COLO829 (cell line): ENCODE measurements at places on chromosomes 13 and 19.

GRCh38 chr13:50511877-50512341 lies 331.6 kb downstream of the DLEU7 start:
- no peak for DNase-seq

DNA sequence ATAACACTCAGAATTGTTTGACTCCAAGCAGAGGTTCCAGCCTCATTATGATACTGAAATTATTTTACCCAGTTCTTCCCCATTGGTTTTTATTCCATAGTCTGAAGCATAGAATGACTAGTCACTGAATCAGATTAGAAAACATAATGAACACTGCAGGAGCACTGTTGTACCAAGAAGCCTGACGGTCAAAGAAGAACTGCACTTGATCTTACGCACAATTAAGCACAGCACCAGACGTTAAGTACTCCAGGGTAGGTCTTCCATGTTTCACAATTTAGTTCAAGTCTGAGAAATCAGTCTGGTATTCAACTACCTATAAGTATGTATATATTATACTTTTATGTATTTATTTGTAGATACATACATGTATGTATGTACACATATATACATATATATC lies 973.5 kb upstream of the SPRY2 start:
- DNase-seq: no peak

- no peak for DNase-seq
Observed at GRCh38 chr19:623175-623916, 10.0 kb downstream of the POLRMT start.

DNA sequence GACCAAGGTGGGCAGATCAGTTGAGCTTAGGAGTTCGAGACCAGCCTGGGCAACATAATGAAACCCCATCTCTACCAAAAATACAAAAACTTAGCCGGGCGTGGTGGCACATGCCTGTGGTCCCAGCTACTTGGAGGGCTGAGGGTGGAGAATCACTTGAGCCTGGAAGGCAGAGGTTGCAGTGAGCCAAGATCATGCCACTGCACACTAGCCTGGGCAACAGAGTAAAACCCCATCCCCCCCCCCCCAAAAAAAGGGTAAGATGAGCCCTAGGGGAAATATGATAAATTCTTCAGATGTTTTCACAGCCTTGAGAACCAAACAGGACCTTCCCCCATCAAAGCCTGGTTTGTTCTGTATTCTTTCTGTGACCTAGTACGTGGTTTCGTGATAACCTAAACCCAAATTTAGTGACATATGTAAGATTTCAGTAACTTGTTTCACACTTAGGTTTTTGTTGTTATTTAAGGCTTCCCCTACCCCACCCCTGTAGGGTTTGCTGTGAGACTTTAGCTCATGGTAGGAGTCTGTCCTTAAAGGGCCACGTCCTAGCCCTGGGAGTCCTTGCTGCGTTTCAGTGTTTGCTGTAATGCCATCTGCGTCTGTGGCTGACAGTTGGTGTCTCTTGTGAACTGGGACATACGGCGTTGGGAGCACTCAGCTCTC lies 49.6 kb downstream of the MYO9B start:
- peak; percentile 56 for DNase-seq

DNA sequence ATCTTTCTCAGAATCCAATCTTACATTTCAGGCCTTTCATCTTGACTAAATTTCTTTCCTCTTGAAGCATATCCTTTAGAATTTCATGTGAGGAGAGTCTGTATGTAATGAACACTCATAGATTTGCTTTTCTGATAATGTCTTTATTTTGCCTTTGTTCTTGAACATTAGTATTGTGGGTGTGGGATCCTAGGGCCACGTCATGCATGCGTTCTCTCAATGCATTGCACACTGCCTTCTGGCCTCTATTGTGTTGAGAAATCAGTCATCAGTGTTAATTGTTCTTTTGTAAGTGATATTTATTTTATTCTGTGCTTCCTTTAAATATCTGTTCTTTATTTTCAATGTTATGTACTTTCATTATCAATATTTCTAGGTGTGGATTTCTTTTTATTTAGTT lies 364.9 kb downstream of the OXGR1 start:
- DNase-seq: no peak

DNA sequence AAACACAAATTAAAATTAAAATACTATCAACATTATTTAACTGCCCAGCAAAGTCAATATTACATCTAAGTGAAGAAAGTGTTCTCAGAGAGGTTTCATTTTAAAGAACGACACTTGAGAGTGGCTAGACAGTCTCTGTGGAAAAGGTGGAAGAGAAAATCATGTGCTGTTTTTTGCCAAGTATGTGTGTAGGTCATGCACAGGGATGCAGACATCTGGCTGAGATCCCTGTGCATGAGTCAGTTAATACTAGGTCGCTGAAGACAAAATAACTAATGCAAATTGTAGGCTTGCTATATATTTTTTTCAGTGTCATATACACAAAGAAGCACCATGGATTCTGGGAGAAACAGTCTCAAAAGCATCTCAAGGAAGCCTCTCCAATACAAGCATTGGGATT lies 44.3 kb upstream of the ENOX1 start:
- no peak for DNase-seq

DNA sequence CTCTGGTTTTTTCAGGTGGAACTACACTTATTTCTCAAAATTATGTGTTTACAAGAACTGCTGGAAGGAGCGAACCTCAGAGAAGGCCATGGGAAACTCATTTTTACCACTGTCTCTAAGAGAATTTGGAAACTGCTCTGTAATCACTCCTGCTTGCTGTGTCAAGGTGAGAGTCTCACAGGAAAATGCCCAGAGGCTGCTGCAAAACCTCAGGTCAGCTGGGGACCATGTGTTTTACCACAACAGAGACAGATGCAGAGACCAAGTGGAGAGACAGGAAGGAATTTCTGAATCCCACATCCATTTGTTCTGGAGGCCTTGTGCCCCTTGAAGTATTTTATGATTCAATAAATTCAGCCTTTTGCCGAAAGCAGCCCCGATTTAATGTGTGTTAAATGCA lies 743.8 kb upstream of the SLC10A2 start:
- no peak for DNase-seq

DNA sequence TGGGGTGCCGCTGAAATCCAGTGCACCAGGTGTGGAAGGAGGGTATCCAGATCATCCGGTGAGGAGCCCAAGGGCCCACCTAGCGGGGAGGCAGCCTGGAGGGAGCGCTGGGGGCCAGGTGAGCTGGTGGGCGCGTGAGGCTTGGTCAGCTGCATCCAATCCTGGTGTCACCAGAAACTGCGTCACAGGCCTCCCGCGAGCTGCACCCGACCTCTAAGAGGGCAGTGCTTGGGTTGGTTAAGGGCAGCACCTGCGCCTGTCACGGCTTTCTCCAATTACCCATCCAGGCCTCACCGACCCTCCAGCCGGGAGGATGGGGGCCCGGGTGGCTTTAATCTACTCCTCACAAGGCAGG lies 284 bp downstream of the RNF17 start:
- DNase-seq: no peak

DNA sequence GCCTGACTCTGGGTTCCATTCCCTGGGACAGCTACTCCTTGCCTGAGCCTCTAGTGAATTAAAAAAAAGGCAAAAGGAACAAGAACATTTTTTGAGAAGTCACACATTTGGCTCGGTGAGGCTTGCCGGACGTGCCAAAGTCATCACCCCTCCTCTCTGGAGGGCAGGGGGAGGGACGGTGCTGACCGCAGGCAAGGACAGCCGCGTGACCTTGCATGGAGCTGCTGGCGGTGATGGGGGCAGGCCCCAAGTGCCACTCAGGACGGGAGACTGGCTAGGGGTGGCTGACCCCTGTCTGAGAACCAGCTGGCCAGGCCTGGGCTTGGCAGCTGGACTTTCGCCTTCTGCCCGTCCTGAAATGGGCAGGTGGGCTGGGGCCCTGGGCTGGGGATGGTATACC lies 26.4 kb downstream of the MAP2K2 start:
- no peak for DNase-seq

DNA sequence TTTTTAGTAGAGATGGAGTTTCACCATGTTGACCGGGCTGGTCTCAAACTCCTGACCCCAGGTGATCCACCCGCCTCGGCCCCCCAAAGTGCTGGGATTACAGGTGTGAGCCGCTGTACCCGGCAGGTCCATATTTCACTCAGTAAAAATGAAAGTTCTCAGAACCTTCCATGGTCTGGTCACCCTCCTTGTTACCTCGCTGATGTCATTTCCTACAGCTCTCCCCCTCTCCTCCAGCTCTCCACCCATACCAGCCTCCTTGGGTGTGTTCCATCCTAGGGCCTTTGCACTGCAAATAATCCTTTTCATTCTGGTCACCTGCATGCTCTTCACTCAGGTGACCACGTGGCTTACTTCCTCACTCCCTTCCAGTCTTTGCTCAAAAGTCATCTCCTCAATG lies 78.2 kb upstream of the TNFSF11 start:
- no peak for DNase-seq

DNA sequence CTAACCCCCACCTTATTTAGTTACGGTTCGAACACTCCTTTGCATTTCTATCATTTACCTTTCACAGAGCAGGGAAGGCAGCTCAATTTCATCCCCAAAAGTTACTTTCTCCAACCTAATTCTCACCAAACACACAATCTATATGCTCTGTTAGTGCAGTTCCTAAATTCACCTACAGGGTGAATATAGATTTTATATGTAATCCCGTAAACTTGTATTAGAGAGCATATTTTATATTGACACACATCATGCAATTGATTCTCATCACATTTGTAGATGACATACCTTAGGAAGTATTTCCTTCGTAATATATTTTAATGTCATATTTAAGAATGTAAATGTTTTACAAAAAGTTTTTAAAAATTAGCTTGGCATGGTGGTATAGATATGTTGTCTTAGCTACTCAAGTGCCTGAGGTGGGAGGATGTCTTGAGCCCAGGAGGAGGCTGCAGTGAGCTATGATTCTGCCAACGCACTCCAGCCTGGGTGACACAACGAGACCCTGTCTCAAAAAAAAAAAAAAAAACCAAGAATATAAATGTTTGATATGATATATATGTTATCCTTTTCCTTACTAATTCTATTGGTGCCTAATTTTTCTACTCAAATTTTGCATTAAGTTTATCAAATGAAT lies 57.3 kb upstream of the TNFRSF19 start:
- DNase-seq: no peak

DNA sequence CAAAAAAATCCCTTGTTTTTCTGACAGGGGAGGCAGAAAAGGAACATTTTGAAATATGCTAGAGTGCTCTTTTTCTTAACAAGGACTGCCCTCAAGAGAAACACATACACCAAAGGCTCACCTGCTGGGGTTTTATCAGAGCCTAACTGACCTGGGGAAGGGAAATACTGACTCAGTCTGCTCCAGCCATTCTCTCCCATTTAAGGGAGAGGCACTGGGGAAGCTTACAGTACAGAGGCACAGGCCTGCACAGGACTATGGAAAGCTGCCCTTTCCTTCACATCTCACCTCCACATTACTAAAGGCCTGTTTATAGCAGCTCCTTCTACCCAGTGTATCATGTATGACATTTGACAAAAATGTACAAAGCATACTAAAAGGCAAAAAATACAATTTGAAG lies 30.3 kb downstream of the TNFRSF19 start:
- no peak for DNase-seq

GRCh38 chr13:38141792-38142191 lies 207.9 kb upstream of the UFM1 start:
- DNase-seq: no peak

GRCh38 chr19:511101-511851 lies 4.0 kb downstream of the TPGS1 start:
- no peak for DNase-seq

DNA sequence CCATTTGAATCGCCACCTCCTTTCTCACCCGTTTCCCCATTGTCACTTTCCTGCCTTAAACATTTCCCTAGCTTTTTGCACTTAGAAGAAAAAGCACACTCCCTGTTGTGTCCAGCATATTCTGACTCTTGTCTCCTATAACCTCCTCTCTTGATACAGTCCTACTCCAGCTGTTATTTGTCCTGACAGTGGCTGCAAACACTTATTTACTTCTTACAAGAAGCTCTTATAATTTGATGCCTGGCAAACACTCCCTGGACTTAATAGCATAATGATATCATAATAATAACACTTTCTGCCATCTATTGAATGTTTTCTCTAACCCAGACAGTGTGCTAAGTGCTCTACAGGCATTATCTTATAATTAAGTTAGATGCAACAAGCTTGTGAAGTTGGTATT lies 76.6 kb downstream of the DGKH start:
- DNase-seq: no peak

GRCh38 chr13:97127842-97128241 lies 94.3 kb upstream of the MBNL2 start:
- DNase-seq: no peak

GRCh38 chr13:68713394-68713793 lies 1394.2 kb upstream of the ATXN8OS start:
- no peak for DNase-seq

- no peak for DNase-seq
Observed at GRCh38 chr13:98478189-98479129, 98.4 kb downstream of the STK24 start.

DNA sequence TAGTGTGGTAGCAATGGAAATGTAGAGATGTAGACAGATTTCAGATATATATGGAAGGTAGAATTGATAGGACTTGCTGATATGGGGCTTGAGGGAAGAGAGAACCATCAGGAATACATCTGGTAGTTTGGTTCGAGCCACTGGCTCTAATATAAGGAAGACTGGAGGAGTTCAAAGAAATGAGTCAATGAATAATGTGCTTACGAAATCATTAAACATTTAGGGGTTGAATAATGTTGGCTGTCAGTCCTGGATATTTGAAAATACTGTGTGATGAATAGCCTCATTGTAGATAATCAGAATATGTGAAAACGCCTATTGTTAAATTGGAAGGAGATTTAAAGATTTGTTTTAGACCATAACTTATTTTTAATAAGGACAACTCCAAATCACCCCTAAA lies 21.6 kb downstream of the SGCG start:
- peak; percentile 30 for DNase-seq

DNA sequence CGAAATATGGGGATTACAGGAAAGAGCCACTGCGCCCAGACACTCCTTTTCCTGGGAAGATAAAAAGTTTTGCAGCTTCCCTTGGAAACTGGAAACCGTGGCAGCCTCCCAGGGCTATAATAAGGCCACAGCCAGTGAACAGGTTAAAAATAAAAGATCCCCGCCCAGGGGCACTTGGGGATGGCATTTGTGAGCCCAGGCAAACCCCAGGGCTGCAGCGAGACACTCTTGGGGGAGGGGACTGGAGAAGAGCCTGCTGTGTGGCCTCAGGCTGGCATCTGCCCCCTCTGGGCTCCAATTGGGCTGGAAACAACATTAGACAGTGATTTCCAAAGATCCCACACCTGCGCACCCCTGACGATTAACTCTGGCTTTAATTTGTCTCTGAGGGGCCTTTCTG lies 11.2 kb downstream of the FEM1A start:
- no peak for DNase-seq

GRCh38 chr13:77000475-77000874 lies 8.6 kb downstream of the CLN5 start:
- DNase-seq: no peak
